ENCODE measurements at places on chromosomes 13 and 19. TPM values are rescaled to one million over a fixed set of nuclear protein-coding genes. Genes with fewer than 3 reads are reported as not detected.

The LYL1 gene
- total RNA-seq = 1.7 TPM

The GNG8 gene
- total RNA-seq = not detected

DNA sequence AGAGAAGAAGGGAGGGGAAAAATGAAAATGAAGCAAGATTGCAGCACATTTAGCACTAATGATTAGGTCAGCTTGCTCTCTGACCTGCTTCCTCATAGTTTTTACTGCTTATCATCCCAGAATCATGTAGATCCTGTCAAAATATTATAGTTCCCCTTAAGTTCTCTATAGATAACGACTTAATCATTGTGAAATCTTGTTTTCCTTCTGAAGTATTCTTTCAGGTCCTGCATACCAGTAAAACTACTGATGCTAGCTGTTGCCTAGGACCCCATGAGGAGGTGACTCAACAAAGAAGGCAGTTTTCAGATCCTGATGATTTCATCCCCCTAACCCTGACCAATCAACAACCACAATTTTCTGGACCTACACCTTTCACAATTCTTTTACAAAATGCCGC is 1131.7 kb downstream of the SLITRK5 start:
- DNase-seq = no peak

GRCh38 chr13:65553096-65553727 is 1676.9 kb downstream of the PCDH9 start:
- DNase-seq = no peak

GRCh38 chr19:41206456-41206855 is 12.6 kb upstream of the AXL start:
- no peak for DNase-seq

GRCh38 chr13:67232384-67232783 is 2.2 kb upstream of the PCDH9 start:
- DNase-seq = no peak

The OR7C1 gene
- not detected for total RNA-seq

The MAST3 gene
- total RNA-seq = 12.7 TPM

DNA sequence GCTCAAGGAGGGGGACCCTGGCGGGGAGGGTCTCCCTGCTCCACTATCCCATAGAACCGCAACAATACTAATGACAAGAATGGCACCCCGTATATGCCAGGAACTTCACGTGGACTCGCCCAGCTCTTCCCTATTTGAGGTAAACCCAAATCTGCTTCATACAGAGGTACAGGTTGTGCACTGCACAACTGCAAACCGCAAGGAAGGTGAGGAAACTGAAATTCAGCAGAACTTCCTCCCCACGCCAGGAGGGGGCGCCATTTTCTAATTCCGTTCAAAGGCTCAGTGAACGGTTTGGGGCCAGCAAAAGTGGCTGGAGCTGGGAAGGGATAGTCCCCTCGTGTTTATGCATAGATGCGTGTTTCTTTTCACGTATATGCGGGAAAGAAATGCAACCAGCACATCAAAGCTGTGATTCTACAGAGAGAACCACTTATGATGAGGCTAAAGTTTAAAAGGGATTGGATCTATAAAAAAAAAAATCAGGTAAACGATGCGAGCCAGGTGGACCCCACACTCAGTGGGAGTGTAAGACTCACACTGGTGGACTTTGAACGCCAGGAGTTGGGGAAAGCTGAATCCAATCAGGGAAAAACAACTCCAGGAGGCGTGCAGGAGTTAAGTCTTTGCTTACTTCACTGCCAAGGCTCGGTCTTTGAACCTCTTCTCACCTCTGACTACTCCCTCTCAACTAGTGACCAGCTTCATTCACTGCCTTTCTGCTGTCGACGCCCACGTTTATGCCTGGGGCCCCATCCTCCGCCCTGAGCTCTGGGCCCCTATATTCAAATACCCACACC is 20.3 kb downstream of the C19orf81 start:
- DNase-seq = no peak

The MED4 gene
- total RNA-seq = 40.9 TPM

- no peak for DNase-seq
Measured at GRCh38 chr19:16342002-16342715, 17.5 kb downstream of the KLF2 start.

DNA sequence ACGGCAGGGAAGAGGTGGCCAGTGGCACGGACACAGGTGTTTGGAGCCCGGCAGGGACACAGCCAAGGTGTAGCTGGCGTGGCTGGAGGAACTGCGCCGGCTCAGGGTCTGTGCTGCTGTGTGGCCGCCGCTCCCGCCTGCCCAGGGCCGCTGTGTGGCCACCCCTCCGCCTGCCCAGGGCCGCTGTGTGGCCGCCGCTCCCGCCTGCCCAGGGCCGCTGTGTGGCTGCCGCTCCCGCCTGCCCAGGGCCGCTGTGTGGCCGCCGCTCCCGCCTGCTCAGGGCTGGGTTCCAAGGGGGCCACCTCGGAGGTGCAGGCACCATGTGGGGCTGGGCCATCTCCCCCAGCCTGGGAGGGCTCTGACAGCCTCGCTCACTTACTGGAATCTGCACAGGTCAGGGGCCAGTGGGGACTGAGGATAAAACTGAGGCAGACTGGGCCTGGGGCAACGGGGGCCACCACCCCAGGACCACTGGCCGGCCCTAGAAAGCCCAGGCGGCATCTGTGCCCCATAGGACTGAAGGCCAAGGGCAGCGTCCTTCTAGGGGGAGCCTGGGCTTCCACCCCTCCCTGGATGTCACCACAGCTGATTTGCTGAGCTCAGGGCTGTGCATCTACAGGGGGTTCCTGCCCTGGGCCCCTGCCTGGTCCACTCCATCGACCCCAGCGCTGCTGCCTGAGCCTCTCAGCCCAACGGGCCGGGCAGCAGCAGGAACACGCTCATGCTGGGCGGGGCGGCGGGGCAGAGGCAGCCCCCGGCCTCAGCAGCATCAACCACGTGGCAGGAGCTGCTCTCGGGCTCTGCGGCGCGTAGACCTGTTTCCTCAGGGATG is 21.5 kb downstream of the C13orf46 start:
- DNase-seq = no peak

The ZNF497 gene
- 0.45 TPM for total RNA-seq

The IGFL3 gene
- total RNA-seq = not detected

GRCh38 chr13:71882120-71882519 is 15.1 kb upstream of the DACH1 start:
- no peak for DNase-seq

DNA sequence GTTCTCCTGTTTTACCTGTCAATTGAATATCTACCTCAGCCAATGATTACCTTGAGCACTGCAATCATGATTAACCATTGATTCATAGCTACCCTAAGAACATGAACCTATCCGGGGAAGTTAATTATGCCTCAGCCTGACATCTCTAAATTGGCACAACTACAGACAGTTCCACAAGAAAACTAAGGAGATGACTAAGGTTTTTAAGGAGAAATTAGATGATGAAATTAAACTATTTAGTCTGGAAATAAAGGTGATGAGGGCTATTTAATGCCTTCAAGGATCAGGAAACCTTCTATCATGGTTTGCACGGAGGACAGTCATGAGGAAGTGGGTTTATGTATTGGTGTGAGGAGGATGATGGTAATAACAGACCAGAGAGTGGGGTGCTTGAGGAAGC is 203.4 kb downstream of the COL4A1 start:
- no peak for DNase-seq

GRCh38 chr13:47233734-47234133 is 336.9 kb upstream of the HTR2A start:
- no peak for DNase-seq

The AKT1S1 gene
- total RNA-seq = 98.5 TPM

GRCh38 chr13:86447479-86447878 is 648.3 kb upstream of the SLITRK6 start:
- no peak for DNase-seq

DNA sequence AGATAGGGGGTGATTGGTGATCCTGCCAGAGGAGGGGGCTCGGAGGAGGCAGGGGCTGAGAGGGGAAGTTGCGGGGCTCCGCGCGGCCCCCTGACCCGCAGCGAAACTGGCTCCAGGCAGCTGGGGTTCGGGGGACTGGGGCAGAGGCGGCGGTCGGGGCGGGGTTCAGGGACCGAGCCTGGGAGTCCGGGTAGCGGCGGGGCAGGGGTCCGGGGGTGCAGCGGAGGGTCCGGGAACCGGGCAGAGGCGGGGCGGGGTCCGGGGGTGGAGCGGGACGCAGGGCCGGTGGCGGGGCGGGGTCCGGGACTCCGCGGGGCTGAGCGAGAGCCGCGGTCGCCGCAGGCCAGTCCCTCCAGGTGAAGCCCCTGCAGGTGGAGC is 1.2 kb downstream of the MADCAM1 start:
- DNase-seq = no peak

Measured in HFFc6 (cell line).